Activated CD4-positive, alpha-beta T cell treated with anti-CD3 and anti-CD28 coated beads for 36 hours (primary cell): ENCODE measurements at places on chromosomes 1 and 21. TPM values are rescaled to one million over a fixed set of nuclear protein-coding genes. Genes with fewer than 3 reads are reported as not detected.

Gene PTAFR
- total RNA-seq: 0.14 TPM

Gene OR2T27
- total RNA-seq: not detected

DNA sequence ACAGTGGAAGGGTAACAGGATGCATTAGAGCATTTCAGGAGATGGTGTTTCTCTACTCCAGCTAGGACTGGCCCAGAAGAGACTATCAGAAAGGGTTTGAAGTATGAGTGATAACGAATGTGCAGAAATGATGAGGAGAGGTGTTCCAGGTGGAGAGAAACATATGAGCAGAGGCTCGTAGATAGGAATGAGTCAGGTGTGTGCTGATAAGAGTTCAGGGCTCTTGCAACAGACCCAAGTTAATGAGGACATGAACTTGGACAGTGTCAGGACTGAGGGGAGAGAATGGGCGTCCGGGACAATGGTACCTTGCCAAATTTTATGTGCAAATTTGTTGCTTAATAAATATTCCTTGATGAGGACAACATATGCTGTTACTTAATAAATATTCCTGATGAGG, 183.9 kb upstream of the NFIA start:
- H3K27me3 ChIP-seq: peaks cover 12% of the 10 kb centered on the region
- H3K27ac ChIP-seq: no peak overlapping the region
- peaks cover 5% of the 10 kb centered on the region for H3K4me1 ChIP-seq
- no peaks in the 10 kb centered on the region for H3K36me3 ChIP-seq
- no peak for DNase-seq
- no peak overlapping the region for H3K4me3 ChIP-seq

DNA sequence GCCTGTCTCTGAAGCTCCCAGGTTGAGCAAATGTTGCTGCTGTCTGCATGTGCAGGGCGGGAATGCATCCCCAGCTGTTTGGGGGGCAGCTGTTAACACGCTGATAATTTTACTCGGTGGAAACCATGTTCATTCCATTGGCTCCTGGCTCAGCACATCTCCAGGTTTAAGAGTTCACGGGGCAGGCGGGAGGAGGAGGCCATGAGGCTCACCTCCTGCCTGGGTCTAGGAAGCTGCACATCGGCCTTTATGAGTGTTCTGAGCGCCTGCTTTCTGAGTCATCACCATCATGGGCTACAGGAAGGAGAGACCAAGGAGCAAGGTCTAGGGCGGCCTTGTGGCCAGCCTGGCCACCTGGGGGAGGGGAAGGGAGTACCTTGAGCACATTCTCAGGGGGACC, 29.7 kb downstream of the AJAP1 start:
- H3K27ac ChIP-seq: no peak overlapping the region
- no peaks in the 10 kb centered on the region for H3K4me1 ChIP-seq
- no peak overlapping the region for H3K4me3 ChIP-seq

GRCh38 chr1:115907092-115907491, 66.2 kb upstream of the NHLH2 start:
- no peak overlapping the region for H3K4me3 ChIP-seq
- no peaks in the 10 kb centered on the region for H3K36me3 ChIP-seq
- no peak overlapping the region for H3K27ac ChIP-seq
- no peaks in the 10 kb centered on the region for H3K4me1 ChIP-seq
